Ascending aorta (tissue), 2 donors: ENCODE measurements at places on chromosomes 6 and 20.

- DNase-seq: no peak
Measured at GRCh38 chr6:24775520-24776058, 852 bp downstream of the GMNN start.

- DNase-seq: no peak
Measured at GRCh38 chr20:23874747-23875146, 4.8 kb downstream of the CST5 start.

- DNase-seq: no peak
Measured at GRCh38 chr6:44614396-44614795, 226.9 kb downstream of the CDC5L start.

- no peak for DNase-seq
Measured at GRCh38 chr6:24576447-24576846, 69.5 kb downstream of the KIAA0319 start.

DNA sequence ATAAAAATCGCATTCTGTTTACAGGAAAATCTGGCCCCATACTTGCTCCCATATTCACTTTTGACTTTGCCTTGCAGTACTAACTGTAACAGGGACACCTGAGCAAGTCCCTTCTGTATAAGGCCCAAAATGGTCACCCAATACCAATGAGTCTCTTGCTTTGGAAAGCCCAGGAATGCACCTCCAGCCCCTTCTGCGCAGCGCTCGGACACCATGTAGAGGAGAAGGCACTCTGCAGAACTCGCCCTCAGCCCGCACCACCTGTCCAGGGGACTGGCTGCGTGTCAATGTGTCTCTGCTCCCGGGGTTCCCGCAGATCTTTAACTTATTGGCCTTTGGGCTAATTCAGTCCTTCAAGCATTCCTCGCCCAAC is 746 bp upstream of the PRND start:
- no peak for DNase-seq

DNA sequence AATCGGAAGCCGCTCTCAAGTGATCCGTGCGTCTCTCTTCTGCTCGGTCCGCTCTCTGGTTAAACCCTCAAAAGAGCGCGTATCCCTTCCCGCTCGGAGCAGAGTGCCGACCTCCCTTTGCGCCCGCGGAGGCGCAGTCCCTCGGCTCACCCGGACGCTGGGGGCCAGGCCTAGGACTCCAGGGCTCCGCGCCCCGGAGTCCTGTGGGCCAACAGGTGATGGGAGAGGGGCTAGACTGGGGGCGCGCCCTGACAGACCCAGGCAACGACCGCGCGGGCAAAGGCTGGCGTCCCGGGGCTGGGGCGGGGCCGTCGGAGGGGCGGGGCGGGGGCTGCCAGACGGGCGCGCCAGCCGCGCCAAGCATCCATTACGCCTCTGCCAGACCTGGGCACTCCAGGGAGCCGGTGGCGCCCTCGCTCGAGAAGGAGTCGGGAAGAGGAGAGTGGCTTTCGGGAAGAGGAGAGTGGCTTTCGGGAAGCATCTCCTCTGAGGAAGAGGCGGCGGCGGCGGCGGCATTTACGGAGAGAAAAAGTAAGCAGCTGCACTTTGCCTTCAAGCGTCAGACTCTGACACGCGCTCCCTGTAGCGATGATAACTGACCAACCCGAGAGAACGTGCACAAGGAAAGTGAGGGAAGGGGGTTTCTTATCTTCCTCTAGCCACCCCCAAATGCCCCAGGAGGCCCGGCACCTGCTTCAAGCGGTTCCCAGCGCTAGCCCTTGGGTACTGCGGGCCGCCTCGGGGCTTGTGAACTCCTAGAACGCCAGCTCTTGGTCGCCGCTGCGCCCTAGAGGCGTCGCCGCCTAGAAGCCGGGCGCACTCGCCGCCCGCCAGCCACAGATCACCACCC is 2.6 kb downstream of the EPHA7 start:
- DNase-seq: peak; percentile 60

DNA sequence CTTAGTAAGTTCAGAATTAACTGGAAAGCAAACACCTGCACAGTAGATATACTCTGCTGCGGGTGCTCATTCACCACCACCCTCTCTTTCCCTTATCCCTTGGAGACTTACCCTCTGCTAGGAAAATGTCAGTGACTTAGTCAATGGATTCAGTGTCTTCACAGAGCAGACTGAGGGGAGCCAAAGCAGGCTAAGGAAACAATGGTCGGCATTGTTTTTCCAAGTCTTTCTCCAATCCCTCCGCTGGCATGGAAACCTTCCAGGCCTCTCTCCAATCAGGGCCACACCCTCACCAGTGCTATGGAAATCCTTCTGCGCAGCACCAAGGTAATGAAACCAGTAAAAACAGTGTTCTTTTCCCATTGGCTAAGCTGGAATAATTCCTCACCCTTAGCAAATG is 531.2 kb downstream of the TFAP2B start:
- DNase-seq: no peak

DNA sequence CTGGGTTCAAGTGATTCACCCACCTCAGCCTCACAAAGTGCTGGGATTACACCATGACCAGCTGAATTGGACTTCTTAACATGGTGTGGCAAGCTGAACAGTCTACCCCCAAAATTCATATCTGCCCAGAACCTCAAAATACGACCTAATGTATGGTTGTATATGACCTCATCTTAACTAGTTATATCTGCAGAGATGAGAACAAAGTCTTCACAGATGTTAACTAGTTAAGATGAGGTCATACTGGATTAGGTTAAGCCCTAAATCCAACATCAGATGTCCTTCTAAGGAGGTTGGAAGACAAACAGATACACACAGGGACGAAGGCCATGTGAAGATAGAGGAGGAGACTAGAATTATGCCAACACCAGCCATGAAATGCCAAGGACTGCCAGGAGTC is 102.5 kb downstream of the JPH2 start:
- DNase-seq: no peak

- DNase-seq: no peak
Measured at GRCh38 chr6:1334684-1335083, 22.8 kb downstream of the FOXQ1 start.

DNA sequence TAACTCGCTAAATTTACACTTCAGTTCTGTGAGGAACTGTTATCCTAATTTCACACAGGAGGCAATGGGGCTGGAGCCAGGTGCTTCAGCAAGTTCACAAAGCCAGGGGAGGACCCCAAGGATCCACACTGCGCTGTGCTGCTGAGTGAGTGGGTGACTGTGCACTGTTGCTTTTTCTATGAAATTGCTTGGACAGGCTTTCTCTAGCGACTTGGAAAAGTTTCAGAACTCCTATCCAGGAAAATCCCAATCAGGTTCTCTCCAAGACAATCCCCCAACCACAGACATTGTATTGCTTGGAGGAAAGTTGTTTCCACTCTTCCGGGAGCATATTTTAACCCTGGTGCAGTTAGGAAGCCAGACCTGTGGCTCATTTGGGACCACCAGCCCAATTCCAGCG is 175.9 kb upstream of the CST7 start:
- DNase-seq: no peak

DNA sequence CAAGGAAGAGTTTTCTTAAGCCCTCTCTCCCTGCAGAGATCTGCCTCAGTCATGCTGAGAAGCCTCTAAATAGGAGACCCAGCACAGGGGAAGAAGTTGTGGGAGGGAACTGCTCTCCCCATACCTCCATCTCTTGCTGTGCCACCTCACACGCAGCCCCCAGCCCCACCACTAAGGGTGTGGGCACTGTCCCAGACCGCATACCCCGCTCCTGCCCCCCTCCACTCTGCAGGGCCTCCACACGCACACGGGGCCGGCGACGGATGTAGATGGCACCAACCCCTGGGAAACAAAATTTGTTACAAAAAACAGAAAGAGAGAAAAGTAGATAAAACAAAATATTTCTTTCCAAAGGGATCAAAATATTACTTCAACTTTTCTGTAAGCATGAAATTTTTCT is 10.2 kb upstream of the CPNE1 start:
- DNase-seq: no peak

DNA sequence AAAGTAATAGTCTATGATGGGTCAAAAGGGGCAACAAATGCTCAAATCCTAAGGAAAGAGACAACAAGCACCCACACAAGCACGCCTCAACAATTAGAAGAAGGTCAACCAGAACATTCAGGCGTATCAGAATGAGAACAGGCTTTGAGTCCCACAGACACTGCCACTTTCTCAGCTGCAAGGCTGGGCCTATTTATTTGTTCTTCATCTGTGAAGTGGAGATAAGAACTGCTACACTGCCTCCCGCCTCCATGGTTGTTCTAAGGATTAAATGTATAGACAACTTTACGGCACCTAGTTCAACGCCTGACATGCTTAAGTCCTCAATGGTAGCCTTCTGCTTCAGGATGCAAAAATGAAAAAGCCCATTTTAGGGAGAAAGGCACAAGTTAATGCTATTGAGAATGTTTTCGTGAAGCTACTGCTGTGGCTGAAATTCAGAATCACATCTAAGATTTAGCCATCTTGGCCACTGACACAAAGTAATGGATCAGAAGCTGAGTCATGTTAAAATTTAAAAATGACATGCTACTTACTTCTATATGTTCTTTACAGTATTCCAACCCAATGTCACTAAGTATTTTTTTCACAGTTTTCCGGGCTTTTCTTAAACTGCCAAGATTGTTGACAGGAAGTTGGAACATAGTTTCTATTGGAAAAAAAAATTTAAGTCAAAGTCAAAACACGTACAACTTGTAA is 27.7 kb downstream of the ADNP start:
- DNase-seq: no peak

- DNase-seq: no peak
Measured at GRCh38 chr6:56860475-56860874, 94.4 kb upstream of the BEND6 start.

DNA sequence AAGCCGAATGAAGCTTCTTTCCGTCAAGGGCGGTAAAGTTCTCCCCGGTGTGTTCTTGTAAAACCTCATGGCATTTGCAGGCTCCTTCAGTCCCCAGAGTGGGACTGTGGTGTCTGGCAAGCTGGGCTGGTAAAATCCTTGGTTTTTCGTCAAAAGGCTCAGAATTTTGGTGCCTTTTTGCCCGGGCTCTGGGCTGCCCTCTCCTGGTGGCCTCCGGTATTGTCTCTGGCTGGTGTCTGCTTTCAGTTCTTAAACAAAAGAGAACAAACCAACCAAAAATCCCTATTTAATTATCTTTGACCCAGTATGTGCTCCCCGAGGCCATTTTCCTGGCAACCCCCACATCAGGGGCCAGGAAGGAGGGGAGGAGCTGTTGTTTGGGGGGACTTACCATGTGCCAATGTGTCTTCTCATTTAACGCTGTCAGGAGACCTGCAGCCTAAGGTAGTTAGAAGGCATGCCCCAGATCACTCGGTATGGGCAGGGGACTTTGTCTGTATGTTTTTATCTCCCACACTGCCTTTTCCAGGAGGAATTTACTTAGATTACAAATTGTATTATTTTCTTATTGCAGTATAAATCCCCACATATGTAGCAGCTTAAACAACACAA is 11.1 kb downstream of the CDH4 start:
- DNase-seq: no peak

GRCh38 chr6:125050663-125051318 is 88.6 kb downstream of the RNF217 start:
- DNase-seq: no peak

GRCh38 chr6:33314515-33314942 is 651 bp upstream of the TAPBP start:
- DNase-seq: no peak

GRCh38 chr6:70700922-70701876 is 33.5 kb downstream of the SMAP1 start:
- no peak for DNase-seq
